ENCODE measurements at places on chromosomes 5 and 9.
A peak's percentile ranks its signal among the peaks of the same experiment; 100 is the strongest.

GRCh38 chr9:8684978-8685708, 885.6 kb upstream of the DMAC1 start:
- no peak for DNase-seq

DNA sequence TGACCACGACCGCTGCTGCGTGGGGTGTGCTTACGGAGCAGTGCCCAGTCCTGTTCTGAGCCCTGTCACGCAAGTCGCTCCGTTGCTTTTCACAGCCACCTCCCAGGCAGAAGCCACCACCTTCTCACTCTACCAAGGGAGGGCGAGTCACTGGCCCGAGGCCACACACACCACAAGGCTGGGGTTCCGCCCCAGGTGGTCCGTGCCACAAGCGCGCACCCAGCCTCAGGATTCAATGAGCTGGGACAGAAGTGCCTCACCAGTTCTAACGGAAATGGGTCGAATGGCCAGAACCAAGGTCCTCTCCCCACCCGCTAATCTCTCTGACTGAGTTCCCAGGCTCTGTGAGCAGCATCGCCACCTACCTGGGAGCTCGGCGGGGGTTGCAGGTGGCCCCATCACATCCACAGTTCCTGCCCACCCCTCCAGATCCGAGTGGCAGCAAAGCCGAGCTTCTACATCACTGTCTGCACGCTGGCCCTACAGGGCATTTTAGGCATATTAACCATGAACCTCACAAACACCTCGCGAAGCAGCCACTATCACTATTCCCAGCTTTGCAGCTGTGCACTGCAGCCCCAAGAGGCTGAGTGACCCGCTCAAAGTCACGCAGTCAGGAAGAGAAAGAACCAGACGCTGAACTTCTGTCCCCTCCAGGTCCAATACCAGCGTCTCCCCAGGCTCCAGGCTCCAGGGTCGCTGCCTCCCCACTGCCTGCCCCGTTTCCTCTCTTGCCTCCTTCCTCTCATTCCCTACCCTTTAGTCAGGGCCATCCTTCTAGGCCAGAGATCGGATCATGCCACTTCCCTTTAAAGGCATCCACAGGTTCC, 92.1 kb upstream of the PHYKPL start:
- DNase-seq, result no peak

- peak; percentile 25 for DNase-seq
Measured at GRCh38 chr5:14665101-14665822, 744 bp downstream of the OTULIN start.

GRCh38 chr5:169272111-169272510, 28.8 kb downstream of the SLIT3 start:
- no peak for DNase-seq

GRCh38 chr9:127714951-127715469, 453 bp downstream of the PTRH1 start:
- peak; percentile 55 for DNase-seq

DNA sequence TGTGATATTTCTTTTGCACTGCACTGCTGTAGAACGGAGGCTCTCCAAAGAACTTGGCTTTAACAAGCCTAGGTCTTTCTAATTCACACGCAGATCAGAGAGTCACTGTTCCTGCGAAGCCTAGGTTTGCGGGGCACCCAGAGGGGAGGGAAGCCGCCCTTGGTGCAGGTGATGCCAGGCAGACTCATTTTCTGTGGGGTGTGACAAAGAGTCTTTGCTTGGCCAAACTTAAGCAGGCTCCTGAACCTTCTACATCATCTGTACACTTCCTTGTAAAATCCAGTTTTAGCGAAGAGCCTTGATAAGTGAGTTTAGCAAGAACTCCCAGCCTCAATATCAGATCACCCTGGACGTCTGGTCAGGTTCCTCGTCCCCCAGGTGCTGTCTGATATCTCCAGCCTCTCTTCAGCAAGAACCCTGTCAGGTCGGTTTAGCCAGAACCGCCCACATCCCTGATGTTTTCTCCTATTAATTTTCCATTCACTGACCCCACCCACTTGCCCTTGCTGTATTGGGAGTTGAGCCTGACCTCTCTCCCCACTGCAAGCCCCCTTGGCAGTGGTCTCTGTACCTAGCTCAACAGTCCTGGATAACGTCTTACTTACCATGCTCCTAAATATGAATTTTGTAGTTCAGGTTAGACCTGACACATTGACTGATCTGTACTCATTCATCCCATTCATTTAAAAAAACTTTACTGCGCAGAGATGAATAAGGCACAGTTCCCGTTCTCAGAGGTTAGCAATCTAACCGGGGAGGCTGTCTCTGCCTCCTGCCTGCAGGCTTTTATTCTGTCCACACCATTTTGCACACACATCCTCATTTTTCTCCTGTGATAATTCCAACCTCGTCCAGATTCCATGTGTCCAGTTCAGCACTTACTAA, 880 bp upstream of the UBAC1 start:
- DNase-seq, result no peak

DNA sequence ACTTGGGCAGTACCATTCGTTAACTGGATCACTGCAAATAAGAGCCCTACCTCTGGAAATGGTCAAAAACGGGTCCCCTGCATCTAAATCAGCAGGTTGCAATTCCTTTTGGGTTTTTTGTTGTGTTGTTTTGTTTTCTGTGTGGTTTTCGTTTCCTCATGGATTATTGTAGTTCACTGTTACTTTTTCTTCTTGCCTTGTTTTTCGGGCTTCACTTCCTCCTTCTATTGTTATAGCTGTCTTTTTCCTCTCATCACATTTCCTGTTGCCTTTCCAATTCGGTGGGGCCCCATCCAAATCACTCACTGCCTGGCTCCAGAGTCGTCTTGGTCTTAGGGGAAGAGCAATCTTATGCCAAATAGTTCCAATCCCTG, 8.7 kb upstream of the SSBP2 start:
- DNase-seq, result no peak

DNA sequence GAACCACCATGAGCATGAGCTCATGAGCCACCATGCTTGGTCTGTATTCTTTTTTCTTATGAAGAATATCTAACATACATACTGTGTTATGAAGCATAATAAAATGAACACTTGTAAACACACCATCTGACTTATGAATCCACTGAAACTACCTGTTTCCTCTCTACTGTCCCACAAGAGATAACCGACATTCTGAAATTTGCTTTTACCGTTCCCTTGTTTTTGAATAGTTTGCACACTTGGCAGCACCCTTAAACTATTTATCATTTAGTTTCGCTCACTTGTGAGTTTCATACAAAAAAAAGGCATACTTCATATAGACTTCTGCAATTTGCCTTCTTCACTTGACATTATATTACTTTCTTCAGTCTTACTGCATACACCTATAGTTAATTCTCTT, 8.9 kb downstream of the LARS1 start:
- no peak for DNase-seq

DNA sequence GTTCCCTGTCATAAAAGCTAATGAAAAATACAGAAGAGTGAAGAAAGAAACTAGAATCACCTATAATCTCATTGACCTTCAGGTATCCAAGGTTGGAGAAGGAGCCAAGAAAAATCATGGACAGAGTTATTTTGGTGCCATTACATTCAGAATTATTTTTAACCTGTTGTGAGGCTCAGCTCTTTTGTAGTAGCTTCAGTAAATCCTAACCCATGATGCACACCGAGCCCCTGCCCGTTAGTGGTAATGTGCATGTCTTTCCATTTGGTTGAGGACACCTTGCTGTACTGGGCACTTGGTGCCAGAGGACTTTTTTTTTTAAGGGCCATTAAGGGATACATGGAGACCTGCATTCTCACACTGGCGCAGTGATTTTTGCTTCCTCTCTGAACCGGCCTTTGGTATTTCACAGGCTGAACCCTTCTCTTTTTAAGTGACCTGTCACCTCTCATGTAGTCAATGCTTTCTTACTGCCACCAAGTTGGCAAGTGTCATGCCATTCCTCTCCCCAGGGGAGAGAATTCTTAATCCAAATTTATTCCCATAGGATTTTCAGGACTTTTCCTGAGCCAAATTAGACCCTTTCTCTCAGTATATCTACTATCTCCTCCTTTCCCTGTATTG, 125.6 kb downstream of the SMARCA2 start:
- no peak for DNase-seq

GRCh38 chr9:37499297-37499696, 13.5 kb downstream of the POLR1E start:
- DNase-seq, result no peak

- DNase-seq, result no peak
Measured at GRCh38 chr9:20477940-20478620, 144.2 kb downstream of the MLLT3 start.

DNA sequence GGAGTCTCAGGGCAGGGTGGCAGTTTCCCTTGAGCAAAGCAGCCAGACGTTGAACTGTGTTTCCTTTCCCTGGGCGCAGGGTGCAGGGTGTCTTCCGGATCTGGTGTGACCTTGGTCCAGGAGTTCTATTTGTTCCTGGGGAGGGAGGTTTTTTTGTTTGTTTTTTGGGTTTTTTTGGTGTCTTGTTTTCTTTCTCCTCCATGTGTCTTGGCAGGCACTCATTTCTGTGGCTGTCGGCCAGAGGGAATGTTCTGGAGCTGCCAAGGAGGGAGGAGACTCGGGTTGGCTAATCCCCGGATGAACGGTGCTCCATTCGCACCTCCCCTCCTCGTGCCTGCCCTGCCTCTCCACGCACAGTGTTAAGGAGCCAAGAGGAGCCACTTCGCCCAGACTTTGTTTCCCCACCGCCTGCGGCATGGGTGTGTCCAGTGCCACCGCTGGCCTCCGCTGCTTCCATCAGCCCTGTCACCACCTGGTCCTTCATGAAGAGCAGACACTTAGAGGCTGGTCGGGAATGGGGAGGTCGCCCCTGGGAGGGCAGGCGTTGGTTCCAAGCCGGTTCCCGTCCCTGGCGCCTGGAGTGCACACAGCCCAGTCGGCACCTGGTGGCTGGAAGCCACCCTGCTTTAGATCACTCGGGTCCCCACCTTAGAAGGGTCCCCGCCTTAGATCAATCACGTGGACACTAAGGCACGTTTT, 3.5 kb upstream of the PHYHD1 start:
- no peak for DNase-seq

DNA sequence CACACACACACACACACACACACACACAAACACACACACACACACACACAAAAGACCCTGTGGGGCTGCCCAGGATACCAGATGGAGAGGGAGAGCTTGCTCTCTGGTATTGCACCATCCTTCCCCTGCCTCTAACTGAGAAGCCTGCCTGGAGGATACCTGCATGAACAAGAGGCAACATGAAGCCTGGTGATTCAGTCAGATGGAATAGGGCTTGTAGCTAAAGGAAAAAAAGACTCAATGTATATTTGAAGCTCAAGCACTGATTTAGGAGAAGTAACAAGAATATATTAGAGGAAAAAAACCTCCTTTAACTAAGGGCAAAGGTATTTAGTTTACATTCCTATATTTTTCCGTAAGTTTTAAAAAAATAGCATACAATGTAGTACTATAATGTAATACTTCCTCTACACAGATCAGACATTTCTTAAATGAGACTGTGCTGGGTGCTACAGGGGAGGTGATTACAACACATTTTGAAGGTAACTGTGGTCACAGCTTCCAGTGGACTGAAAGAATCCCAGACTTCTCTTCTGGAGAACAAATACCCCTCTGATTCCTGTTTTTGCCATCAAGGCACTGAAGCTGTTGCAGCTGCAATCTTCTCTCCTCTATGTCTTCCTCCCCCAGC, 169.3 kb downstream of the DCP2 start:
- no peak for DNase-seq

DNA sequence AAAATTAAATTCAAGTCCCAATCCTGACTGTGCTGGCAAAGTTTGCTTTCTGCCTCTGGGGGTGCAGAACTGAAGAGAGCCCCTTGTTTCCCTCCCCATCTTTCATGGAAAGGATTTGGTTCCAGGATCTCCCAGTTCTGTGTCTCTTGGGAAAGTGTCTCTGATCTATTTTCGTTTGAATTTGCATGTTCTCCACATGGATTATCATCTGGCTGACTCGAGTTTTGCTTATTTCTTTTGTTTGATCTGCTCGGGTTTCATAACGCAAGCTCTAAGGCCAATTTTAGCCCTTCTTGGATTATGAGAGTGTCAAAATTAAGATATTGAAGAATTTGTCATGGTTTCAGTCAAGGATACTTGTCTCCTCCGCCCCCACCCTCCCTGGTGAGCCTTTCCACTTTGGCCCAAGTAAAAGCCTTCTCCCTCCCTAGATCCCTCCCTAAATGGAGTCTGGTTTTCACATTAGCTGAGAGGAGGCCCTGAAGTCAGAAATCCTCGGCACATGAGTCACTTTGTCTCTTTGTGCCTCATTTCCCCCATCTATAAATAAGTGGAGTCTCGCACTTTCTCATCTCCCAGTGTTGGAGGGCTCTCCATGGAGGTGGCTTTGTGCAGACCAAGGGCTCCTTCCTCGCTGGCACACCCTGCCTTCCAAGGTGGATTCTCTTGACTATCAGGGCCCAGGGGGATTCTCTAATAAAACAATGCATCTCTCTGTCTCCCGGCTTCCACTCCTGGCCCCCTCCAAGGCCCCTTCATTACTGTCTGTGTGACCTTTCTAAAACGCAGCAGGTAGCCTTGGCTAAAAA, 17.3 kb downstream of the ADRB2 start:
- DNase-seq, result no peak
